ENCODE measurements at places on chromosomes 6 and 20.

- no peak for DNase-seq
Observed at GRCh38 chr6:48567016-48567415, 456.0 kb upstream of the PTCHD4 start.

- no peak for DNase-seq
Observed at GRCh38 chr20:62307226-62308101, 4.7 kb downstream of the ADRM1 start.

DNA sequence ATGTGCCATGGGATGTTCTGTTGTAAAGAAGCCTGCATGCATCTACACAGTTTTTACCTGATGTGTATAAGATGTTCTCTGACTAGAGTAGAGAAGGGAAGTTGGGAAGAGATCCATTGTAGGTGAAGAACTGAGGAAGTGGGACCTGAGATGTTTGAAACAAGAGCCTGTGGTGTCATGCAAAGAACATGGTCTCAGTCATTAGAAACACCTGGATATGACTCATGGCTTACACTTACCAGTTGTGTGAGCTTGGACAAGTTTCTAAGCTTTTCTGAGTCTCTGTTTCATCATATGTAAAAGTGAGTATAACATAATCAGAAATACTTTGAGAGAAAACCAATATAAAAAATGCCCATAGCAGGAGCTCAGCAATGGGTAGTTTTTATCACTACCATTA lies 51.9 kb upstream of the SEC63 start:
- DNase-seq, result no peak

DNA sequence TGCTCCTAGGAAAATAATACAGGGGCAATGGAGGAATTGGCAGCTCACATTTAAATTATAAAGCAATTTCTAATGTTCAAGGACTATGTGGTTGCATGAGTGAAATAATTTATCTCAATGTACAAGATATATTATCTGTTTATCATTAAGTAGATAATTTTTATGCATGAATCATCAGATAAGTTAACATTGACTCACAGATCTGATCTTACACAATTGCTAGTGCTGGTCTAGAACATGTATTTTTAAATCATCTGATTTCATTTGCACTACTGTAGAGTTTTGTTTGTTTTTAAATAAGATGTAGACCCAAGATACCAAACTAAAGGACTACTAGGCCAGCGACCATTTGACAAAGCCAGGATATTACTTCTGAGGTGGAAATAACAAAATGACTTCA lies 199.2 kb downstream of the BMP2 start:
- DNase-seq, result no peak

DNA sequence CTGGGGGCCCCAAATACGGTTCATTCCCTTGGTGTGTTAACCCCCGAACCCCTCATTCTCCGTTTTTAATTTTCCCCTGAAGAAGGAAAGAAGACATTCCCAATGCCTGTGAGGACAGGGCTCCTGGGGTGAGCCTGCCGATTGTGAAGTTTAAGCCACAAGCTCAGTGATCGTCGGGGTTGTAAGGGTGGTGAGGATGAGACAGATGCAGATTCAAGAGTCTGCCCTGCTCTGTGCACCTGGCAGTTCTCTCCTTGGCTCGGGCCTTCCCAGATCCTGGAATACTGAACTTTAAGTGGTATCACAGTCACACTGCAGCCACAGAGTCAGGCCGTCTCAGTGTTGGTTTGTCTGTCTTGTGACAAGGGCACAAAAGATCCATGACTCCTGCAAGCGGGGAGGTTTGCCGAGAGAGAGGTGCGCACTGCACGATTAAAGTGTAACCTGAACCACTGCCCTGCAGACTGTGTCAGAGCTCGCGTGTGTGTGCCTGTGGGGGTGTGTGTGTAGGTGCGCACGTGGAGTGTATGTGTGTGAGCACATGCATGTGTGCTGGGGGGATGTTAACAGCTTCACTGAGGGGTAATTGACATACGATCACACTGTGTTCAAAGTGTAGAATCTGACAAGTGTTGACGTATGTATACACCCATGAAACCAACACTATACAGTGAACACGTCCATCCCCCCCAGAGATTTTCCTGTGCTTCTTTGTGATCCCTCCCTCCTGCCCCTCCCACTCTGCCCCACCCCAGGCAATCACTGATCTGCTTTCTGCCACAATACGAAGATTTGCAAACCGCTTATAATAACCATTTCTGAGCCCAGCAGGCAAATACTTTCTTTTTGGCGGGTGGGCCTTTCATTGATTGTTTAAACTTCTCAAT lies 38.9 kb downstream of the RPP40 start:
- DNase-seq, result no peak

- no peak for DNase-seq
Observed at GRCh38 chr6:44731485-44732095, 344.1 kb downstream of the CDC5L start.
